ENCODE measurements at places on chromosomes 4 and X.

- no peak for DNase-seq
Observed at GRCh38 chrX:149079805-149080406, 425.2 kb downstream of the IDS start.

GRCh38 chr4:185853841-185854240 lies 41.8 kb upstream of the SORBS2 start:
- DNase-seq = no peak

- DNase-seq = no peak
Observed at GRCh38 chr4:41202820-41203568, 11.3 kb downstream of the APBB2 start.

GRCh38 chr4:180615746-180616145 lies 1627.5 kb upstream of the TENM3 start:
- no peak for DNase-seq

DNA sequence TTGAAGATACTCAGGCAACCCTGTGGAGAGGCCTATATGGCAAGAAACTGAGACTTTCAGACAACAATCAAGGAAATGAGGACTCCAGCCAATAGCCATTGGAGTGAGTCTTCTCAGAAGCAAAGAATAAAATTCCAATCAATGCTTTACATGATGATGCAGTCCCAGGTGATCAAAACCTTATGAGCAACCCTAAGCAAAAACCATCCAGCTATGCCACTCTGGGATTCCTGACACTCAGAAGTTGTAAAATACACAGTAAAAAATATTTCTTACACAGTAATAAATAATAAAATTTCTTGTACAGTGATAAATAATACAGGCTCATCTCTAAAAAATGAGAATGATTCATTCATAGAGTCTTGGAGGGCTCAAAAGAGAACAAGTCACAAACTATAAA lies 150.6 kb downstream of the IL15 start:
- no peak for DNase-seq

- peak; percentile 5 for DNase-seq
Observed at GRCh38 chr4:99998062-99998867, 48.2 kb upstream of the H2AZ1 start.

DNA sequence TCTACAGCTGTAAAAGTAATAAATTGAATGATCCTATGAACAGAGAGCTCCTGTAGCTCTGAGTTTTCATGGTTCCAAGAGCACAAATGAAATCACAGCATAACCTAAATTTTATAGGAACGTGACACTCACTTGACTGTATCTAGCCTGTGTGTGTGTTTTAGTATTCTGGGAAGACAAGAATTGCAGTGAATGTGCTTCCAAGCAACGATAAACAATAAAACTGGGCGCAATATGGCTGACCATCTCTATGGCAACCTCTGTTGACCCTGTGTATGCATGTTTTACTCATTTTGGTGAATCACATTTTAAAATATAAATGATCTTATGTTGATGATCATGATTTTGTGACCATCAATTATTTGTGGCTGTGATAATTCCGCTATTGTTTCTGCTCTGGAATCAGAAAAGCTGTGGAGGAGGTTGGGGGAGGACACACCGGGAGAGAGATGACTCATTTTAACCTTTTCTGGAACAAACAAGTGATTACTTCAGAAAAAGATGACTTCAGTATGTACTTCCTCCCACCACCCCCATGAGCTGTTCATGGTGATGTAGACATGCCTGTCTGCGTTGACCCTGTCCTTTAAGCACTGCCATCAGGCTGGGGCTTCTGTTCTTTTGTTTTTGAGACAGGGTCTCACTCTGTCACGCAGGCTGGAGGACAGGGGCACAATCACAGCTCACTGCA lies 31.8 kb downstream of the USP11 start:
- DNase-seq = peak; percentile 18

DNA sequence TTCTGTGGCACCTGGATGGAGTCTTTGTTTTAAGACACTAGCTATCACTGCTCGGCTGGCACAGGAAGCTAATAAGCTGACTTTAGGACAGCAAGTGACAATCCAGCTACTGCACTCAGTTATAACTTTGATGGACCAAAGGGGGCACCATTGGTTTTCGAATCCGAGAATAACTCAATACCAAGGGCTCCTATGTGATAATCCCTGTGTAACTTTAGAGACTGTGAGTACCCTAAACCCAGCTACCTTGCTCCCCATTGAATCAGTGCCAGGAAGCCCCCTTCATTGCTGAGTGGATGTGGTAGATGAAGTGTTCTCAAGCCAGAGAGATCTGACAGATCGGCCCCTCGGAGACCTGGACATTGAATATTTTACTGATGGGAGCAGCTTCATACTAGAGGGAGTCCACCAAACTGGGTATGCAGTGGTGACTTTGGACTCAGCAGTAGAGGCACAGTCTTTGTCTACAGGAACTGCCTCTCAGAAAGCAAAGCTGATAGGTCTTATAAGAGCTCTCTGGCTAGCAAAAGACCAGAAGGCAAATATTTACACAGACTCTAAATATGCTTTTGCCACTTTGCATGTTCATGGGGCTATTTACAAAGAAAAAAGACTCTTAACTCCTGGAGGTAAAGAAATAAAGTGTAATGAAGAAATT lies 35.5 kb upstream of the UGT2B7 start:
- DNase-seq = no peak

DNA sequence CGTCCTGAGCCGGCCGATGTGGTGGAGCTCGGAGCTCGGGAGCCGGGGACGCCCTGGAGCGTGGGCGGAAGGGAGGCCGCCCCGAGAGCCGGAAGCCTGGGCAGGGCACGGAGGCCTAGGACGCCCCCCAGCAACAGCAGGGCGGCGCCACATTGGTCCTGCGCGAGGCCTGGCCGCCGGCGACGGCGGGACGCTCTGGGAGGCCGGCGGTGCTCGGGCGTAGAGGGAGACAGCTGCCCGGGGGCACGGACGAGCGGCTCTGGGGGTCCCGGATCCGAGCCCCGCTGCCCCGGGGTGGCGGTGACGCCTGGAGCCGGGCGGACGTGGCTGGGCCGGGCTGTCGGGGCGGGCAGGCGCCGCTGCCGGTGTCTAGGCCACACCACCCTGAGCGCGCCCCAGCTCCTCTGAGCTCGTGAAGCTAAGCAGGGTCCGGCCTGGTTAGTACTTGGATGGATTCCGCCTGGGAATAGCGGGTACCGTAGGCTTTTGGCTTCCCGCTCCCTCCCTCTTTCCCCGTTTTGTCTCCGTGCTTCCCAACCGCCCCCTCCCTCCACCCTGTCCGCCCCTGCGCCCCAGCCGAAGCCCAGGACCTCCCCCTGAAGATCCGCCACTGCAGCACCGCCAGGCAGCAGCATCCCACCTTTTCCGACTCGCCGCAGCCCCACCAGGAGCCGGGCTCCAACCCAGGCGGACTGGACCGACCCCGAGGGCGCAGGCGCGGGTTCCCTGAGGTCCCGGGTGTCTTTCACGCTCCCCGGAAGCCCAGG lies 12.1 kb downstream of the FRG2 start:
- no peak for DNase-seq

GRCh38 chr4:147118528-147118927 lies 172.9 kb upstream of the TTC29 start:
- DNase-seq = peak; percentile 41

DNA sequence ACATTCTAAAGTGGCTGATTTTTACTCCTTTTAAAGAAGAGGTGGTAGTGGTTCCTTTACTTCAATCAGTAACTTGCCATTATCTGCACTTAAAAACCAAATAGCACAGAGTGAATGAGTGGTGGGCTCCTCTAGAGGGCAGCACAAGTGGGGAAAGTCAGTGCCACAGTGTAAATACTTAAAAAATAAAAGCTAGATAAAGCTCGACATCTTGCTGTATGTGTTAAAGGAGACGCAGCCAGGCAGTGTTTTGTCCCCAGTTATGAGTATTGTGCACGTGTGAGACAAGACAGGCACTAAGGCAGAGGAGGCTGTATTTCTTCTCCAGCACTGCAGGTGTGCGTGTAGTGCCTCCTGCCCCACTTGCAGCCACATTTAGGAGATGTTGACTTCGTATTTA lies 24.6 kb downstream of the NAP1L5 start:
- DNase-seq = peak; percentile 10

DNA sequence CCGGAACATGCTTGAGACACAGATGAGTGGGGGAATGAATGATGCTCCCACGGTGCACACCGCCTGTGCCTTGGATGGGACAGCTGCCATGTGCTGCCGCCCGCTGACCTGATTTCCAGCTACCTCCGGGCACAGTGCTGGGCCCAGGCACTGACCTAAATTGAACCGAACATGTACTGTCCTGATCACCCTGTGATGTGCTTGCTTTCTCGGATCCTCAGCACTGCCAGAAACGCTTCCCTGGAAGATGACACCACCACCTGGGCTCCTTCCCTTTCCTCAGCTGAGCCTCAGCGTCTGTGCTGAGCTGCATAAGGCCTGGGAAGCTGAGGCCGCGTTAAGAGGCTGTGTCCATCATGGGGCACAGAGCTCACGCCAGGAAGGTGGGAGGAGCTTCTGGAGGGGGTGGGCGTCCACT lies 39.3 kb upstream of the MXD4 start:
- no peak for DNase-seq

GRCh38 chrX:136204571-136204970 lies 46.6 kb downstream of the MAP7D3 start:
- peak; percentile 48 for DNase-seq

DNA sequence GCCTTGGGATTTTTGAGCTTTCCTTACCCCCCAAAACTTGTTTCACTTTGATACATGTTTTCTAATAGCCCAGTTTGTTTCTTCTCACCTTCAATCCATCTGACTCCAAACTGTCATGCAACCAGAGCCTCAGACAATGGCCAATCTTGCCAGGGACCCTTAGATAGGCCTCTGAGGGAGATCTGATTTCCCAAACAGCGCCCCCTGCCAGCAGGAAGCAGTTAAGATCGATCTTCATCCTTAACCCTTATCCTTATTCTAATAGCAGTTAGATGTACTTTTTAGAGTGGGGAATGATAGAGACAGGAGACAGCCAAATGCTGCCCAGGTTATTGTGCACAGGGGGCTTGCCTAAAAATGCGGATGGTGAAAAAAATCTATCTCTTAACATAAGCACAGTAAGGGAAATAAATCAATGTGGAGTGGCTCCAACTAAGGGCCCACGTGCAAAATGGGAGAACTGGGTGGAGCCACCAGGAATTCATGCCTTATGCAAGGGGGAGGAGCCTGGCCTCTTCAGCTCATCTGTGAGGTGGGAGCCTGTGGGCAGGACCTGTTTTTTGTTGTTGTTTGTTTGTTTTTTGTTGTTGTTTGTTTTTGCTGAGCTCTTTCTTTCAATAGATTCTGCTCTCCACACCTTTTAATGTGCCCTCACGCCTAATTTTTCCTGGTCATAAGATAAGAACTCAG lies 833.6 kb upstream of the AGA start:
- no peak for DNase-seq

GRCh38 chr4:120555058-120555457 lies 367.5 kb downstream of the PRDM5 start:
- no peak for DNase-seq

GRCh38 chr4:4866124-4866865 lies 6.8 kb downstream of the MSX1 start:
- DNase-seq = no peak

- DNase-seq = no peak
Observed at GRCh38 chr4:58113126-58113525, 1002.9 kb upstream of the IGFBP7 start.

DNA sequence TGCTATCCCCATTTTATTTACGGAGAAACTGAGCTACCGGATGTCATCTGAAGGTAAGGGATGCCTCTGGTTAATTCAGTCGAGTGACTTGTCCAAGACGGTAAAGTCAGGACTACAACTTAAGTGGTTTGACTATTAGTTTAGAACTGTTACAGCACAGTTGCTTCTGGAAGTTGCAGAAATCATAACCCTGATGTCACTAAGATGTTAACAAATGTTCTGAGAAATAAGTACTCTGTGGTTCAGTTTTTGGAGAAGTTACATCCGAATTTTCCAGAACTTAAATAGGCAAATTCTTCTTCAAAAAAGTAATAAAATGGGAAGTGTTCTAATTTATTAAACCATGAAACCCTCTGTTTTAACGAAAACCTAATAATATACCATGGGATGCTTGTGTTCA lies 3.1 kb downstream of the PPA2 start:
- no peak for DNase-seq

GRCh38 chr4:168690199-168690598 lies 193.3 kb downstream of the PALLD start:
- DNase-seq = no peak

Data from hindlimb muscle (tissue), 1 donor.